ENCODE measurements at places on chromosomes 11 and 22. TPM values are rescaled to one million over a fixed set of nuclear protein-coding genes. Genes with fewer than 3 reads are reported as not detected.

The GDPD4 gene
- not detected for total RNA-seq

The NOX4 gene
- 1.3 TPM for total RNA-seq

The APOC3 gene
- not detected for total RNA-seq

The MS4A15 gene
- total RNA-seq = 0.10 TPM

The MYO18B gene
- 0.48 TPM for total RNA-seq

The ACRV1 gene
- total RNA-seq = not detected

The RHOD gene
- total RNA-seq = 8.7 TPM

The POU2AF1 gene
- not detected for total RNA-seq

The EMID1 gene
- 5.6 TPM for total RNA-seq

The SCT gene
- total RNA-seq = not detected

The SCGB2A2 gene
- total RNA-seq = not detected

The MS4A6E gene
- total RNA-seq = not detected

The DCHS1 gene
- total RNA-seq = 15.7 TPM

All from H7 (cell line).